A673 (cell line): ENCODE measurements at places on chromosomes 11 and 22. TPM values are rescaled to one million over a fixed set of nuclear protein-coding genes. Genes with fewer than 3 reads are reported as not detected.

The OSBP2 gene
- 1.8 and 2.1 TPM in 2 replicates for total RNA-seq

The RBFOX2 gene
- total RNA-seq, result 142 and 154 TPM in 2 replicates

The INS gene
- not detected in 2 replicates for total RNA-seq

The PIH1D2 gene
- 2.8 and 4.3 TPM in 2 replicates for total RNA-seq

The SIPA1 gene
- total RNA-seq, result 30.0 and 43.2 TPM in 2 replicates

The LMO2 gene
- 39.0 and 46.7 TPM in 2 replicates for total RNA-seq

The MS4A6A gene
- total RNA-seq, result not detected in 2 replicates

GRCh38 chr22:49345896-49346295, 481.8 kb downstream of the BRD1 start:
- no peaks in the 10 kb centered on the region for H3K4me1 ChIP-seq
- no peaks in the 10 kb centered on the region for H3K36me3 ChIP-seq
- no peak for DNase-seq
- no peaks in the 10 kb centered on the region for H3K27me3 ChIP-seq
- H3K27ac ChIP-seq, result no peak overlapping the region

DNA sequence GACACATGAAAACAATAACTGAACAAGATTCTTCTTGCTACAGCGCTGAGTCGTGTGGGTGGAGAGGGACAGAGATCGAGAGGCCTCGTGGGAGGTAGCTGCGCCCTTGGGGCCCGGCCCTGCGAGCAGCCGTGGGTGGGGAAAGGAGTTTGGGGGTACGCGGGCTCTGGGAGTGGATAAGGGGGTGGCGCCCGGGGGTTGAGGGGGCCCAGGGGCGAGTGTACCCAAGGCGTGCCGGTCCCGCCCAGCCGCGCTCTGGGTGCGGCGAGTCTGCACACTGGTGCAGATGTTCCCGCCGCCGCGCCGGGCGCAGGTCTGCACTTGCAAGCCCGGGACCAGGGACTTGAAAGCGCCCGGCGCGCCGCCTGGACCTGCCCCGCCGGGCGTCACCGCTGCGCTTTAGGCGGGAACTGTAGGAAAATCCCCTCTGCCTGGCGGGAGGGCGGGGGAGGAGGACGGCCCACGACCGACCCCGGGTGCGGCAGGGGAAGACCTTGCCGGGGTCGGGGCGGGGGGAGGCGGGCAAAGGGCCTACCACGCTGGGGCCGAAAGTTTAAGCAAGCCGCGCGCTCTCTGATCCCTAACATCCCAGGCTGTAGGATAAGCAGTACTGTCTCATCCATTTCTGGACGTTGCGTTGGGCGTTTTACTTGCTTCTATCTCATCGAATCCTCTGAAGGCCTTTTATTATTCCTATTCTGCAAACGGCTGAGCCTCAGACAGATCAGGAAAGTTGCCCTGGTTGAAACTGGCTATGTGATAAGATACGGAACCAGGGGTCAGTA, 1.4 kb upstream of the KREMEN1 start:
- no peak overlapping the region for H3K27ac ChIP-seq
- H3K27me3 ChIP-seq, result no peaks in the 10 kb centered on the region
- H3K4me3 ChIP-seq, result peak overlapping the region; percentile 19
- peaks cover 6% of the 10 kb centered on the region for H3K4me1 ChIP-seq

DNA sequence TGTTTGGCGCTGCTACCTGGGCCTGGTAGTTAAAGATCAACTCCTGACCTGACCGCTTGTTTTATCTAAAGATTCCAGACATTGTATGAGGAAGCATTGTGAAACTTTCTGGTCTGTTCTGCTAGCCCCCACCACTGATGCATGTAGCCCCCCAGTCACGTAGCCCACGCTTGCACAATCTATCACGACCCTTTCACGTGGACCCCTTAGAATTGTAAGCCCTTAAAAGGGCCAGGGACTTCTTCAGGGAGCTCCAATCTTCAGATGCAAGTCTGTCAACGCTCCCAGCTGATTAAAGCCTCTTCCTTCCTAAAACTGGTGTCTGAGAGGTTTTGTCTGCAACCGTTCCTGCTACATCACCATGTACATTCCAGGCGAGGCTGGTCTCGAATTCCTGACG, 15.0 kb downstream of the APOBEC3F start:
- no peaks in the 10 kb centered on the region for H3K4me1 ChIP-seq
- no peaks in the 10 kb centered on the region for H3K27me3 ChIP-seq
- H3K27ac ChIP-seq, result no peak overlapping the region

DNA sequence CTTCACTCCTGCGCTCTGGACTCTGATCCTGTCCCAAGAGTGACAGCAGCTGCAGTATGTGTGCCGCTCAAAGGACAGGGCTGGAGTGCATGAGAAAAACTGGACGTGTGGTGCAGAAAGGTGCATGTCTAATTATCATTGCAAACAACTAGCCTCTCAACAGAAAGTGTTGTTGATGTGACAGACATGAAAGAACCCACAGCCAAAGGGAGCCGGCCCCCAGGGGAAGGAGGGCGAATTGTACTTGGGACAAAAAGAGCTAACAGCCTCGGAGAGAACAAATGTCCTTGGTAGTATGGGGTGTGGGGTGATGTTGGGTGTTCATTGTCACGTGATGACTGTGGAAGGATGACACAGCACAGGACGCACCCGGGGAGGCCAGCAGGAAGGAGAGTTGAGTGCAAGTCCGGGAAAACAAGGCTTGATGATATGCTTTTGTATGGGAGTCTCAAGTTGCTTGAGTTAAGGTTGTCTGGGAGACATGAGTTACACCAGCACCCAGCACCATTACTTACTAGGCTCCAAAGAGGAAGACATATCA, 325.5 kb downstream of the NTM start:
- H3K4me3 ChIP-seq, result no peak overlapping the region
- H3K4me1 ChIP-seq, result peaks cover 7% of the 10 kb centered on the region
- DNase-seq, result no peak
- H3K36me3 ChIP-seq, result no peaks in the 10 kb centered on the region

GRCh38 chr22:40462195-40462984, 92.0 kb downstream of the SGSM3 start:
- no peaks in the 10 kb centered on the region for H3K4me1 ChIP-seq
- DNase-seq, result no peak
- no peaks in the 10 kb centered on the region for H3K36me3 ChIP-seq
- no peak overlapping the region for H3K4me3 ChIP-seq
- H3K27ac ChIP-seq, result no peak overlapping the region

DNA sequence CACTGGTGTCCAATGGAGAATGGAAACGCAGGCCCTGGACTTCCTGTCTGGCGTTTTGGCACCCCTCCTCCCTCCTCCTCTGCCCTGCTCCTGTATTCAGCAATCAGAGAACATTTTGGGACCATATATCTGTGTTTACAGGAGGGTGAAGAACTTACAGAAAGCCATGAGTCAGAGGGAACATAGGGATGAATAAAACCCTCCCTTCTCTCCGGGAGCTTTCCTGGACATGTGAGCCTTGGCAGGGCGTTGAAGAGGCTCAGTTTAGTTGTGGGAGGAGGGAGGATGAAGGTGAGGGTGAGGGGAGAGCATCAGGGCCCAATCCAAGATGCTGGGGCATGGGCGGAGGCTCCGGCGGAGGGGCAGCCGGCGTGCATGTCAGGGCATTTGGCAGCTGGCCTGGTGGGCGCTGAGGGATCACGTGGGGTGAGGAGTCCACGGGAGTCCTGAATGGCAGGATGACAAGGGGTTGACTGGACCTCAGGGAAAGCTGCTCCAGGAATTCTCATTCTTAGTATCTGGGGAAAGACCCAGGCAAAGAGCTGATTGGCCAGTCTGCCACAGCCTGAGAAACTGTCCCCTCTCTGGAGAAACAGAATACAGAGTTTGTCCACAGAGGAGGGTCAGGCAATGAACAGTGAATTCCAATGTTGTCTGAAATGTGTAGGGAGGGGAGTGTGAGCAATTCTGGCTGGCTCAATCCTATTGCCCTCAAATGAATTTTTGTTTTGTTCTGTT, 28.9 kb downstream of the MICAL2 start:
- H3K36me3 ChIP-seq, result no peaks in the 10 kb centered on the region
- no peaks in the 10 kb centered on the region for H3K4me1 ChIP-seq
- no peaks in the 10 kb centered on the region for H3K27me3 ChIP-seq
- no peak overlapping the region for H3K4me3 ChIP-seq

GRCh38 chr11:115321605-115322289, 182.5 kb downstream of the CADM1 start:
- DNase-seq, result no peak
- H3K4me1 ChIP-seq, result no peaks in the 10 kb centered on the region
- no peak overlapping the region for H3K4me3 ChIP-seq
- H3K27ac ChIP-seq, result no peak overlapping the region
- no peaks in the 10 kb centered on the region for H3K27me3 ChIP-seq
